CD8-positive, alpha-beta memory T cell (primary cell): ENCODE measurements at places on chromosomes 5 and 9.
A peak's percentile ranks its signal among the peaks of the same experiment; 100 is the strongest.

- no peak overlapping the region for H3K4me3 ChIP-seq
- no peaks in the 10 kb centered on the region for H3K27me3 ChIP-seq
- DNase-seq, result no peak
- H3K27ac ChIP-seq, result no peak overlapping the region
- H3K4me1 ChIP-seq, result no peaks in the 10 kb centered on the region
- no peaks in the 10 kb centered on the region for H3K36me3 ChIP-seq
These were observed 468.8 kb upstream of the DMAC1 start for GRCh38 chr9:8268216-8268878.

GRCh38 chr5:80149161-80149609 is 106.7 kb downstream of the SERINC5 start:
- no peak overlapping the region for H3K4me3 ChIP-seq
- no peak for DNase-seq
- H3K27ac ChIP-seq, result no peak overlapping the region
- peaks cover 64% of the 10 kb centered on the region for H3K4me1 ChIP-seq

GRCh38 chr9:97773723-97774122 is 76.6 kb upstream of the XPA start:
- no peaks in the 10 kb centered on the region for H3K4me1 ChIP-seq
- no peak for DNase-seq
- no peak overlapping the region for H3K4me3 ChIP-seq
- no peak overlapping the region for H3K27ac ChIP-seq
- no peaks in the 10 kb centered on the region for H3K27me3 ChIP-seq

DNA sequence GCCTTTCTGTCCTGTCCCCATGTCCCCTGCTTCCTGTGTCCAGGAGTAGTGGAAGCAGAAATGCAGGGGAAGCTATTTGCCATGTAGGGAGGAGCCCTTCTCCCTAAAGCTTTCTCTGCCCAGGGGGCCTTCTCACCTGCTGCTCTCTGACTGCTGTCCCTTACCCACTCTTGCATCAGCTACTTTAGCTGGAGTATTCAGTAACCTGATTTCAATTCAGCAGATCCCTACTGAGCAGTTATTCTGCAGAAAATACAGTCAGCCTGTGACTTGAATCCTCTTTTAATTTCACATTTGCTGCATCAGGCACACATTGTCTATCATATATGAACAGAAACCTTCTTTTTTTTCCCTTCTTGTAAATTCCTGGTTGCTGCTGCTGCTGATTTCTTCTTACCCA is 90.4 kb downstream of the MVB12B start:
- no peak for DNase-seq
- no peaks in the 10 kb centered on the region for H3K27me3 ChIP-seq
- H3K4me3 ChIP-seq, result no peak overlapping the region

- no peak overlapping the region for H3K27ac ChIP-seq
- no peaks in the 10 kb centered on the region for H3K36me3 ChIP-seq
- no peak for DNase-seq
- no peaks in the 10 kb centered on the region for H3K4me1 ChIP-seq
- no peak overlapping the region for H3K4me3 ChIP-seq
These were observed 218.1 kb upstream of the WWC1 start for GRCh38 chr5:168073311-168073710.

DNA sequence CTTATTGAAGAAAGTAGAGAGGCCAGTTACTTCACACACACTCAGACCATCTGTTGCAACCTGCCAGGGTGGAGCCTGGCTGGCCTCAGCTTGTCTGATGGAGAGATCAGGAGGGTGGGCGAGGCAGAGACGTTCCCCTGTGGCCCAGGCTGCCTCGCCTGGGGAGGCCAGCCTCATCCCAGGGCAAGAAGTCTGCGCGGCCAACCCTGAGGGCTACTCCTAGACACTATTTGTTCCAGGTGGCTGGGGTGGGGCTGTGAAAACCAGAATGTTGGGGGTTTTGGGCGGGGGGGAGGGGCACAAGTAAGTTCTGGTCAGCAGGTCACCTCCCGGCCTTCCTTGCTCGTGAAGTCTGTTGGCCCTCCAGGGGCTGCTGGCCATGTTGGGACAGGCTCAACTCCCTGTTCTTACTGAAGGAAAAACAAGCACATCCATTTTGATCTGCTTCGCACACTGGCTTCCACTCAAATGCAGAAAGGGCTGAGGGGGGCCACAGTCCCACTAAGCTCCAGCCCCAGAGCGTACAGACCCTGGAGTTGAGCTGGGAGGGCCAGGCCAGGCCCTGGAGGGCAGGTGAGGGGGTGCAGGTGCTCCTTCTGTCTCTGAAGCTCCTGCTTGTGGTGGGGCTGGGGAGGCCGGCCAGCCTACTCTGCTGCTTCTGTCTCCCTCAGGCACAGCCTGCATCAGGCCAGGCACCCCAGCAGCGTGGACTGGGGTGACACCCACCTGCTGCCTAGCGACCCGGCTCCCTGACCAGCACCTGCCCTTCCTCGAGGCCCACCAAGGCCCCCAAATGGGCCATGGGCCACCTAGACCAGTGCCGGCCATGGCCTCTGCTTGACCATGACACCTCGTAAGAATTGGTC is 46.6 kb downstream of the SECISBP2 start:
- no peaks in the 10 kb centered on the region for H3K4me1 ChIP-seq
- no peaks in the 10 kb centered on the region for H3K27me3 ChIP-seq
- H3K27ac ChIP-seq, result no peak overlapping the region

GRCh38 chr9:15018096-15018637 is 107.9 kb upstream of the FREM1 start:
- H3K36me3 ChIP-seq, result no peaks in the 10 kb centered on the region
- H3K4me1 ChIP-seq, result no peaks in the 10 kb centered on the region
- no peak overlapping the region for H3K27ac ChIP-seq
- no peak for DNase-seq
- no peaks in the 10 kb centered on the region for H3K27me3 ChIP-seq

DNA sequence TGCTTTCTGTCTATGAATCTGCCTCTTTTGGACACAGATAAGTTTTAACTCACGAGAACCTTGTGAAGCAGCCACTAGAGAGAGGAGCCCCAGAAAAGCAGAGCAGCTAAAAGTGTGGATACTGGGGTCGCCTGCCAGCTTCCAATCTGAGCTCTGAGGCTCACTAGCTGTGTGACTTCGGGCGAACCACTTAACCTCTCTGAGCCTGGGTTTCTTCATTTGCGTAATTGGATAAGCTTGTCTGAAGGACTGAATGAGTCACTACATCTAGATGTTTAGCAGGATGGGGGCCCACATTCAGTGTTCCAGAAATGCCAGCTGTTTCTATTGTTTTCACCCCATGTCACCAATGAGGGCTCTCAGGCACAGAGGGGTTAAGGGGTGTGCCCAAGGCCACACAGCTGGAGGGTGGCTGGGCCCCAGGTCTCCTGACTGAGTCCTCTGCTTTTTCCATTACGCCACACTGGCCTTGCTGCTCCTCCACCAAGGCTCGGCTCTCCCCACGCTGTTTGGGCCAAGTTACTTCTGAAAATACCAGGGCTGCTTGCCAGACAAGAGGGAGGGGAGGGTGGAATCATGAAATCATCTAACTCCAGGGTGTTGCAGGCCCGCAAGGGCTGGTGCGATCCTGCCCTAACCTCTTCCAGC is 36.2 kb downstream of the SH3PXD2B start:
- H3K4me1 ChIP-seq, result no peaks in the 10 kb centered on the region
- no peaks in the 10 kb centered on the region for H3K27me3 ChIP-seq
- H3K36me3 ChIP-seq, result no peaks in the 10 kb centered on the region
- no peak for DNase-seq
- H3K27ac ChIP-seq, result no peak overlapping the region
- no peak overlapping the region for H3K4me3 ChIP-seq

GRCh38 chr9:125919565-125919964 is 172.4 kb downstream of the PBX3 start:
- no peak for DNase-seq
- no peak overlapping the region for H3K4me3 ChIP-seq
- no peaks in the 10 kb centered on the region for H3K27me3 ChIP-seq

DNA sequence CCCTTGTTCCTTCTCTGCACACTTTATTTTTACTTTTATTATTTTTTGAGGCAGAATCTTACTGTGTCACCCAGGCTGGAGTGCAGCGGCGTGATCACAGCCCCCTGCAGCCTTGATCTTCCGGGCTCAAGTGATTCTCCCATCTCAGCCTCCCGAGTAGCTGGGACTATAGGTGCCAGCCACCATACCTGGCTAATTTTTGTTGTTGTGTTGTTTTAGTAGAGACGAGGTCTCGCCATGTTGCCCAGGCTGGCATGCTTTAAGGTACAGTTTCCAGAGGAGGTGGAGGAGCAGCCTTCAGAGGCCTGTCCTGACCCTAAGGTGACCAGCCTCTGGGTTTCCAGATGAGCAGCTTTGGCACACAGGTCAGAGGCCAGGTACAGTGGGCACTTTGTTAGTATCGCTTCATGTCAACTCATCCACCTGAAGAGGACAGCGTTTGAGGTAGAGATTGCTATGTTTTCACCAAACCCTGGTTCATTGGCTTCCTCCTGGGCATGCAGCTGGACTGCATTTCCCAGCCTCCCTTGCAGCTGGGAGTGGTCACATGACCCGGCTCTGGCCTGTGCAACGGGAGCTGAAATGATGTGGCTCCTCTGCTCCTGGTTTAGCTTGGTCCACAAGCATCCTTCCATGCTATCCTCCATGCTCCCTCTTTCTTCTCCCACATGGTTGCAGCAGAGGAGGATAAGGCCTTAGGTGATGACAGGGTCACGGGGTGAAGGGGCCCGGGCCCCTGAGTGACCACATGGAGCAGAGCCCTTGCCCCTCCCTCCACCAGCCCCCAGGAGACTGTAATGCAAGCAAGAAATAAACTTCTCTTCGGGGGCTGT is 139.3 kb upstream of the IER5L start:
- DNase-seq, result no peak
- H3K4me3 ChIP-seq, result no peak overlapping the region

- H3K36me3 ChIP-seq, result no peaks in the 10 kb centered on the region
- DNase-seq, result no peak
- no peak overlapping the region for H3K27ac ChIP-seq
- no peaks in the 10 kb centered on the region for H3K4me1 ChIP-seq
These were observed 114.9 kb upstream of the TRIM32 start for GRCh38 chr9:116572095-116572748.

DNA sequence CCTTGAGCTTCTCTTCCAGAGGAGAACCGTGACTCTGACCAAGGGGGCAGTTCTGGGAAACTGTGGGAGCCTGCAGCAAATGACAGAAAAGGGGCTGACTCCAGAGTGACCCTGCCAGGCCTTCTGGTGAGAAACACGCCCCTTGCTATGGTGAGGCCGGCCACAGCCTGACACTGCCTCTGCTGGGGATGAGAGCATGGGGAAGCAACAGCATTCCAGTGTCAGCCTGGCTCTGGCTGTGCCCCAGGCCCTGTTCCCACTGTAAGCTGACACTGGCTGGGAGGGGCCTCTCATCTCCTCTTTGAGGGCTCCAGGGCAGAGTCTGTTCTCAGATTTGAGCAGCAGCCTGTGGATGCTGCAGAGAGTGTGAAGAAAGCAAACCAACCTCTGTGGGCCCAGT is 180.0 kb upstream of the IL12B start:
- no peak overlapping the region for H3K27ac ChIP-seq
- no peak overlapping the region for H3K4me3 ChIP-seq
- H3K4me1 ChIP-seq, result no peaks in the 10 kb centered on the region
- H3K27me3 ChIP-seq, result no peaks in the 10 kb centered on the region
- no peak for DNase-seq

DNA sequence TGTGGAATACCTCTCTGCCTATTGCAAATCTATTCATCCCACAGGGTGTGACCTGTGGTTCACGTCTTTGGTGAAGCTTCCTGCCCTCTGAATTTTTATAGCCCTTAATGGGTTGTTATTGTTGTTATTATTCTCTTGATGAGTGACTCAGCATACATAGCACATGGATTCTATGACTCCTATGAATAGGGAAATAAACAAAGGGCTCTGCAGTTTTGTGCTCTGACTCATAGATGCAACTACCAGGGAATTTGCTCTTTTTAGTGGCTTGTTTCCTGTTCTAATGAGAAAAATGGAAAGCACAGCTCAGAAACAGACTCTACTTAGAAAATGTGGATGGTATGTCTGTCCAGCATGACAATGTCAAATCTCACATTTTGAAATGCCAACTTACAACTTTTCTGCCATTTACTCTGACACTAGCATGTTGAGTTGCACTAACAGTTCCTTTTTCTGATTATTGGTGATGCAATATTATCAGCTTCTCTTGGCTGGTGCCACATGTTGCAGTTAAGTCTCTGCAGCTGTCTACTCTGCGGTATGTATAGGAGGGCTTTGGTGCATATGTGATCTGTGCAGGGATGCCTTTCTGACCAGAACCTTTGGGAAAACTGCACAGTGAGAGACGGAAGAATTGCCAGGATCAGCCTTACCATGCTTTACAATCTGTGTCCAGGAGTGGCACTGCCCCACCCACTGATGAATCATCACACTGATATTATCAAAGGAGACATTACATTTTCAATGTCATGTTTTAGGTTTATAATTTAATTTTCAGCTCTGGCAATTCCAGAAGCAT is 996.4 kb upstream of the WWC1 start:
- H3K27ac ChIP-seq, result no peak overlapping the region
- H3K4me3 ChIP-seq, result no peak overlapping the region
- DNase-seq, result no peak
- no peaks in the 10 kb centered on the region for H3K36me3 ChIP-seq
- no peaks in the 10 kb centered on the region for H3K27me3 ChIP-seq

GRCh38 chr9:129570450-129571297 is 50.2 kb downstream of the C9orf50 start:
- DNase-seq, result no peak
- H3K27ac ChIP-seq, result peak overlapping the region; percentile 72
- peaks cover 18% of the 10 kb centered on the region for H3K27me3 ChIP-seq
- H3K36me3 ChIP-seq, result no peaks in the 10 kb centered on the region
- H3K4me1 ChIP-seq, result no peaks in the 10 kb centered on the region

DNA sequence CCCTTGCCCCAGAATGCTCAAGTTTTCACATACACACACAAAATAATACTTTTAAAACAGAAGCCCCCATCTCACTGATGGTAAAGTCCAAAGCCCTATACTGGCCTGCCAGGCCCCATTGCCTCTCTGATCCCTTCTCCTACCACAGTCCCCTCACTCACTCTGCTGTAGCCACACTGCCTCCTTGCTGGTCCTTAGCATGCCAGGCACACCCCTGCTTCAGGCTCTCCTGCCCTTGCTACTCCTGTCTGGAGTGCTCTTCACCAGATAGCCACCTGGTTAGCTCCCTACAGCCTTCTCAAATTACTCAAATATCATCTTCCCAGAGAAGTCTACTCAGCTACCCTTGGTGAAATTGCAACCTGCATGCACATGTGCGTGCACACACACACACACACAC is 177.5 kb downstream of the C5orf15 start:
- H3K36me3 ChIP-seq, result no peaks in the 10 kb centered on the region
- H3K27me3 ChIP-seq, result no peaks in the 10 kb centered on the region
- H3K27ac ChIP-seq, result no peak overlapping the region
- no peak for DNase-seq
- no peak overlapping the region for H3K4me3 ChIP-seq

GRCh38 chr5:132008163-132008473 is 3.3 kb downstream of the ACSL6 start:
- no peak overlapping the region for H3K27ac ChIP-seq
- no peak for DNase-seq
- no peaks in the 10 kb centered on the region for H3K36me3 ChIP-seq
- no peak overlapping the region for H3K4me3 ChIP-seq

- no peaks in the 10 kb centered on the region for H3K36me3 ChIP-seq
- no peaks in the 10 kb centered on the region for H3K27me3 ChIP-seq
- no peaks in the 10 kb centered on the region for H3K4me1 ChIP-seq
These were observed 88.7 kb downstream of the ITGA1 start for GRCh38 chr5:52876456-52876855.

GRCh38 chr5:33629999-33630398 is 189.2 kb downstream of the TARS1 start:
- H3K4me1 ChIP-seq, result no peaks in the 10 kb centered on the region
- H3K36me3 ChIP-seq, result no peaks in the 10 kb centered on the region
- H3K27me3 ChIP-seq, result no peaks in the 10 kb centered on the region
- DNase-seq, result no peak
